ENCODE measurements at places on chromosomes 16 and 17.

GRCh38 chr17:55144518-55144917, 120.2 kb upstream of the HLF start:
- no peak for DNase-seq

GRCh38 chr16:3183445-3184139, 4.4 kb upstream of the OR1F1 start:
- DNase-seq: no peak

GRCh38 chr17:8949061-8949661, 16.3 kb downstream of the PIK3R5 start:
- no peak for DNase-seq

- peak; percentile 26 for DNase-seq
Observed at GRCh38 chr17:67779098-67779672, 46.1 kb upstream of the BPTF start.

GRCh38 chr16:81938326-81939163, 72.7 kb downstream of the SDR42E1 start:
- no peak for DNase-seq

GRCh38 chr17:82228278-82228841, 482 bp upstream of the SLC16A3 start:
- no peak for DNase-seq

GRCh38 chr16:2170080-2170479, 14.5 kb downstream of the TRAF7 start:
- no peak for DNase-seq

DNA sequence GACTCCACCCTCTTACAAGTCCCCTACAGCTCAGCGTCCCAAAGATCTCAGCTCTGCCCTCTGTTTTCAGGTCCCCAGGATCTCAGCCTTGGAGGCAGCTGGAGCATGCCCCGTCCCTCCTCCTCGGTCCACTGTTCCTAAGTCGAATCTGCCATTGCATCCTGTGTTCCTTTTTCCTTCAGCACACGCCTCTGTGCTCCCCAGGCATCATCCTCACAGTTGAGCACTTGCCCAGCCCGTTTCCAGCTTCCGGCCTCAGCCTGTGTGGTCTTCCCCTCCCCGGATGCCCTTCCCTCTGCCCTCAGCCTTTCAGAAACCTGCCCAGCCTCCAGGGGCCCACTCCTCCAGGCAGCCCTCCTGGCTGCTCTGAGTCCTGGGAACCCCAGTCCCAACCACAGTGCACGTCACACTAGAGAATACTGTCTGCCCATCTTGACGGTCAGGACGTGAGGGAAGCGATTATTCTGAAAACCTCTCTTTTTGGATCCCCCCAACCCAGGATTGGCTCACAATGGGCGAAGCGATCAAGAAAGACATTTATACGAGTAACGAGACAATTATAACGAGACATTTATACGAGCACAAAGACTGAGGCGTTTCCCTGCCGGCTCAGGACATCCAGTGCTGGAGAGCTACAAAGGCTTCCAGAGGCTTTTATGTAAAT, 41.4 kb downstream of the RPH3AL start:
- DNase-seq: no peak

GRCh38 chr17:48427598-48427997, 2.4 kb downstream of the SKAP1 start:
- no peak for DNase-seq

DNA sequence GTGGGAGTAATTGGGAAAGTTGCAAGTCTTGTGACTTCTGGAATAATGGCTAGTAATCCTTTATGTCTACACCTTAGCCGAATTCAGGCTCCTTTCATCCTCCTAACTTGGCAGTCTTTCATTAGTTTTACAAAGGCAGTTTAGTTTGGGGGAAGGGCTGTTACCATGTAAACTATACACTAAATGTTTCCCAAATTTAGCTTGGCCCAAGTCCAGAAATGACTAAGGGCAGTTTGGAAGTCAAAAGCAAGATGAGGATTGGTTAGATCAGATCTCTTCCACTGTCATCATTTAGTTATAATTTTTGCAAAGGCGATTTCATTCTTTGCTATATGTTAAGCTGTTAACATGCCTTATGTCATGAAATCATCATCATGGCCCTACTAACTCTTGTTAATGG, 115.4 kb upstream of the CACNG3 start:
- DNase-seq: no peak

GRCh38 chr16:14364386-14365199, 265.5 kb downstream of the PARN start:
- peak; percentile 44 for DNase-seq

- no peak for DNase-seq
Observed at GRCh38 chr17:49338883-49339282, 23.2 kb downstream of the ZNF652 start.

- no peak for DNase-seq
Observed at GRCh38 chr17:68768804-68769203, 167.6 kb upstream of the FAM20A start.

- DNase-seq: no peak
Observed at GRCh38 chr17:68969101-68969500, 13.9 kb upstream of the ABCA8 start.

- DNase-seq: peak; percentile 92
Observed at GRCh38 chr16:48126801-48127644, 28.8 kb downstream of the ABCC12 start.

DNA sequence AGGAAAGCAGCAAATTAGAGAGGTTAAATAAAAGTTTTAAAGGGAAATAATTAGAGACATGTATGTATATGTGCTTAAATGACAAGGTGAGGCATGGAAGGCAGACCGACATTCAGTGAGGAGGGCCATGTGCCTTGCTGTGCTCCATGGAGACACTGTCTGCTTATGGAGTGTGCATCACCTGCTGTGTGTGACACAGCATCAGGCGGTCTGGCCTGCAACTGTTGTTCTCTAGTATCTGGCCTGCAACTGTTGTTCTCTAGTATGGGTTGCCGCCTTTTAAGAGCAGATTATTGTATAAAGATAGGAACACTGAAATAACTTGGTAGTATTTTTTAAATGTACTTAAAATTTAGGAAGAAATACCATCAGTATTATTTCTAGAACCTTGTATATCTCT, 225.1 kb downstream of the LGALS9B start:
- no peak for DNase-seq

DNA sequence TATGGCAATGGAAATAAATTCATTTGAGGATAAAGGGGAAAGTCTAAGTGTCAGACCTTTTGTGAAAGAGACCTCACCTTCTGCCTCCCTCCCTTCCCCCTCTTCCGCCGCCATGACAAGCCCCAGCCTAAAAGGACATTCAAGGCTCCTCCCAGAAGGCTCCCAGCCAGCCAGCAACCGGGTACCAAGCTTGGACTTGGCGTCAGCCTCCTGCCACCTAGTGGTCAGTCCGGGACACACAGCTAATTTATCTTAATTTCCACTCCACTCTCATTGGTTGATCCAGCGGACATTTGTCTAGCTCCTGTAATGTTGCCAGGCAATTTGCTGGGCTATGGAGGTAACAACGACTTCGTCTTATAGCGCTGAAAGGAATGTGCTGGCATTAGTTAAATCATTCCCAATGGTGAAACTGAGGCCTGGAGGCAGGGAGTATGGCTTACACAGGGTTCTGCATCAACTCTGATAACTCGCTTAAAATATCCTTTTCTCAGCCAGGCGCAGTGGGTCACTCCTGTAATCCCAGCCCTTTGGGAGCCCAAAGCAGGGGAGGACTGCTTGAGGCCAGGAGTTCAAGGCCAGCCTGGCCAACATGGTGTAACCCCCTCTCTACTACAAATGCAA, 19.3 kb upstream of the CLEC3A start:
- peak; percentile 93 for DNase-seq

DNA sequence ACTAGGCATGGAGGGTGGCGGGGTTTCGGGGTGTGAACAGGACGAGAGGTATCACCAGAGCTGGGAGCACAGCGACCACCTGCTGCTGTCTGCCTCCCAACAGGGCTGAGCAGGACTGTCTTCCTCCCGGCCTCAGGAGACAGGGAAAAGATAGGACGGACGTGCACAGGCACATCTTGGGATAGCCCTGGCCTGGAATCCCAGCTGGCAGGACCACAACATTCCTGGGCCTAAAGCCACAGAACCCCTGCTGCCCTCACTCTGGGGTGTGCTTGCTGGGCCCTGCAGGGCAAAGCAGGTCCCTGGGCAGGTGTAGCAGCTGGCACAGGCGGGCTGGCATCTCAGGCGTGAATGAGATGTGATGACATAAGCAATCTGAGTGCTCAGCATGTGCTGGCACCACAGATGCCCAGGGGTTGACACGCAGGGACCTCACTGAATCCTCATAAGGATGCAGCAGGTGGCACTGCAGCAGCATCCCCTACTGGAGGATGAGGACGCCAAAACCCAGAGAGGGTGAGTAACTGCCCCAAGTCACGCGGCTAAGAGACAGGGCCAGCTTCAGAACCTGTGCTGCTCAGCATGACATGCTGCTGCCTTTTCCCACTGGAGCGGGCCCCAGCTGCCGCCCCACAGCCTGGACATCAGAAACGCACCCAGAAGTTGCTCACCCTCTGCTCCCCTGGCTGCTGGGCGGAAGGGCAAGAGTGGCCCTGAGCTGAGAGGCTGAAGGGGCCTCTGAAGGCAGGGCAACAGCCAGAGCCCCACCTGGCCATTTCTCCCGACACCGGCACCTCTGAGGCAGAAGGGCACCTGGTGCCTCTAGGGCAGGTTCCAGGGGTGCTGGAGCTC, 7.1 kb downstream of the CORO7 start:
- DNase-seq: no peak

DNA sequence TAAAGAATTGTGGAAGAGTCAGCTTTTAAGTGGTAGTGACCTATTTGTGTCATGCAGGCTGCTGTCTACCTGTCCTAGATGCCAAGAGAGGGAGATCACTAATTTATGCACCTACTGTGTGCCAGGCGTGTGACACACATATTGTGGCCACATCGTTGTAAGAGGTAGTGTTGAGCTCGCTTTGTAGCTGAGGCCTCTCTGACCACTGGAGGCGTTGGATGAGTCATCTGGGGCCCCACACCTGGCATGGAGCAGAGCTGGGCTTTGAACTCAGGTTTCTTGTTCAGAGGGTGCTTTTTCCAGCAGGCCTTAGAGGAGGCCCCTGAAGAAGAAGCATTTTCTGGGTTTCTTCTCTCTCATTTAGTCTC, 52.3 kb upstream of the LGALS9 start:
- DNase-seq: no peak

- DNase-seq: peak; percentile 20
Observed at GRCh38 chr17:18963126-18964017, 11.4 kb downstream of the SLC5A10 start.

DNA sequence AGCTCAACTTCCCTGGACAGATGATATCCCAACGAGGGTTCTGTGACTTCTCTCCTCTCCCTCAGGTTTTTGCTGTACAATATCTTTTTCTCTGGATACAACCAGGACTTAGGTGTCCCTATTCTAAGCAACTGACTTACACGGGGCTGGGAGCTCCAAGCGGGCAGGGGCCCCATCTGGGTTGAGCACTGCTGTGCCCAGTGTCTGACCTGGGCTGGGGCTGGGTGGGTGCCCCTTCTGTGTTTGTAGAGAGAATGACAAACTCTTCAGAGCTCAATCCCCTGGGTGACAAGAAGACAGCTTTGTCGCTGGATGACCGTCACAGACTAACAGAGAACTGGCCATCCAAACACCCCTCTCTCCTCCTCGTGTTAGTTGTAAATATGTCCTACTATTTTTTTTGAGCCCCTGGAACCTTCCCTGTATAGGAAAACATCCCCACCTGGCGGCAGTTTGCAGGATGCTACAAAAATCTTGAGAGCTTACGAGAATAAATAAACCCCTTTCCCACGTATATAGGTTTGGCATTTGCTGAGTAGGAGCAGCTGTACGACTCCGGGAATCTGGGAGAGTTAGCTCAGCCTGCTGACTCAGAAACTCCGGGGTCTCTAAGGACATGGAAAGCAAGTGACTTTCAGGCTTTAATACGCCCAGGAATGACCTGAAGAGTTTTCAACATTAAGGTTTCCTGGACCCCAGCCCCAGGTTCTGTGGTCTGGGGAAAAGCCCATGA, 23.7 kb upstream of the RCVRN start:
- DNase-seq: peak; percentile 71

GRCh38 chr17:62705778-62706597, 78.5 kb downstream of the MRC2 start:
- DNase-seq: no peak

GRCh38 chr17:4998027-4998731, 429 bp downstream of the KIF1C start:
- no peak for DNase-seq

DNA sequence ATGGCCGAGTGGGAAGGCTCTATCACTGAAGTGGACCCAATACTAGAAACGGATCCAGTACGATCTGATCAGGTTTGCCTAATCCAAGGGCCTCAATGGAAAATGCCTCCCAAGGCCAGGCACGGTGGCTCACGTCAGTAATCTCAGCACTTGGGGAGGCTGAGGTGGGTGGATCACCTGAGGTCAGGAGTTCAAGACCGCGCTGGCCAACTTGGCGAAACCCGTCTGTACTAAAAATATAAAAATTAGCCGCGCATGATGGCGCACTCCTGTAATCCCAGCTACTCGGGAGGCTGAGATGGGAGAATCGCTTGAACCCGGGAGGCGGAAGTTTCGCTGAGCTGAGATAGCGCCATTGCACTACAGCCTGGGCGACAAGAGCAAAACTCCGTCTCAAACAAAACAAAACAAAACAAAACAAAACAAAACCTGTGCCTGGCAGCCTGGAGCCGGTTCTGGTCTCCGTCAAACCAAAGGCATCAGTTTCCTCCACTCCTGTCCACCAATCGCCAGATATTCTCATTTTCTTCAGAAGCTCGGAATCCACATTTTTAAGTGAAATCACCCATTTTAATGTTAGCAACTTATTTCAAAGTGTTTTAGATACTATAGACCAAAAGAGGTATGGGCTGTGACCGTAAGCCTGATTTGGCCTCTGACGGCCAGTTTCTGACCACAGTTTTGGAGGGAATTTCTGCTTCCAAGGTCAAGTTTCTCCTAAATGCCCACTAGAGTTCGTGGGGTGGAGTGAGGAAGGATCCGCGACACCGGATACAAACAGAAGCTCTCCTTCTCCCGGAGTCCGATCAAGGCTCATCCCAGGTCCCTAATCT, 664 bp downstream of the NQO1 start:
- DNase-seq: no peak

- no peak for DNase-seq
Observed at GRCh38 chr17:9185142-9185541, 163.8 kb downstream of the NTN1 start.

DNA sequence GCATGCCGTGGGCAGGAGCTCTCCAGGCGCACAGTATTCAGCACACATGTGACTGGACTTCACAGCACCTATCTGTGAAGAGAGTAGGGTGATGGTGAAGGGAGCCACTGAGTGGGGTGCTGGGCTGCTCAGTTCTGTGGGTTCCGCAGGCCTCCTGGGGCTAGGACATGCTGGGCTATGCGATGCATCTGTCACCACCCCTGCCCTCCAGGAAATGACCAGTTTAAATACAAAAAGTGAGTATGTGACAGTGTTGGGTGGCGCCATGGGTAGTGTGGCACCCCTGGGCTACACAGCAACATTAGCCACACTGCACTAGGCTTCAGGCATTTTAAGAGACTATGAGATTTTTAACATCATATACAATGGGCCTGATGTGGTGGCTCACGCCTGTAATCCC, 28.6 kb downstream of the MYLK3 start:
- DNase-seq: no peak

GRCh38 chr17:72806011-72806410, 286.5 kb downstream of the SLC39A11 start:
- no peak for DNase-seq
